RPMI7951 (cell line): ENCODE measurements at places on chromosomes 6 and 20. TPM values are rescaled to one million over a fixed set of nuclear protein-coding genes. Genes with fewer than 3 reads are reported as not detected.

TMEM151B gene
- total RNA-seq, result 0.12 TPM in 1 of 2 replicates, not detected in the other

- DNase-seq, result no peak
Observed at GRCh38 chr6:23910420-23910819, 215.6 kb upstream of the NRSN1 start.

GRCh38 chr20:9928955-9929354 lies 90.1 kb upstream of the PAK5 start:
- DNase-seq, result no peak

GRCh38 chr20:57654363-57654997 lies 34.3 kb upstream of the ZBP1 start:
- peak; percentile 67 for DNase-seq

GRCh38 chr6:20769631-20770030 lies 235.4 kb downstream of the CDKAL1 start:
- DNase-seq, result no peak

DNA sequence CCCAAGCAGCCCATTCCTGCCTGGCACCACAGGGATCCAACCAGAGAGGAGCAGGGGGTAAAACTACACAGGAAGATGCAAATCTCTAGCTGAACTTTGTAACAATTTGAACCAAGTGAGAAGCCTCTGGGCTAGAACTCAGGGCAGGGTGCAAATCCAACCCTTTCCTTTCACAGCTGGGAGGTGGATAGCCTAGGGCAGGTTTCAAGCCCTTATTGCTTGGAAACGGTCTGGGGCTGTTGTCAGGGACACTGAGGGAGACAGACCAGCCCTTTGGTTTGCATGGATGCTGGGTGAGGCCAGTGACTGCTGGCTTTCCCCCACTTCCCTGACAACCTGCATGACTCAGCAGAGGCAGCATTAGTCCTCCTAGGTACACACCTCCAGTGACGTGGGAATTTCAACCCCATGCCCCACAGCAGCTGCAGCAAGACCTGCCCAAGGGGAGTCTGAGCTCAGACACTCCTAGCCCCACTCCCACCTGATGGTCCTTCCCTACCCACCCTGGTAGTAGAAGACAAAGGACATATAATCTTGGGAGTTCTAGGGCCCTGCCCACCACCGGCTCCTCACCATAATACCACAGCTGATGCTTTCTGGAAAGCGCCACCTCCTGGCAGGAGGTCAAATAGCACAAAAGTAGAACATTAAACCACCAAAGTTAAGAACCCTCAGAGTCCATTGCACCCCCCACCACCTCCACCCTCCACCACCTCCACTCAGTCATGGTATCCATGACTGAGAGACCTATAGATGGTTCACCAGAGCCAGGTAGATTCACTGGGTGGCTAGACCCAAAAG lies 797.7 kb upstream of the MAN1A1 start:
- no peak for DNase-seq

GRCh38 chr6:98343004-98343403 lies 491.4 kb upstream of the POU3F2 start:
- DNase-seq, result no peak

ZFP64 gene
- total RNA-seq, result 17.2 and 19.1 TPM in 2 replicates

GRCh38 chr6:161445021-161445799 lies 171.3 kb upstream of the AGPAT4 start:
- DNase-seq, result peak; percentile 34

LSM14B gene
- 39.4 and 39.9 TPM in 2 replicates for total RNA-seq
